ENCODE measurements at places on chromosomes 16 and 17. TPM values are rescaled to one million over a fixed set of nuclear protein-coding genes. Genes with fewer than 3 reads are reported as not detected.

MSLN gene
- total RNA-seq = not detected

CD300LB gene
- total RNA-seq = not detected

ACBD4 gene
- 5.4 TPM for total RNA-seq

DPEP3 gene
- total RNA-seq = not detected

NOTUM gene
- total RNA-seq = 5.9 TPM

TRIM47 gene
- 1.9 TPM for total RNA-seq

GFAP gene
- not detected for total RNA-seq

CCDC40 gene
- total RNA-seq = 23.8 TPM

SEPTIN1 gene
- 2.9 TPM for total RNA-seq

CLEC19A gene
- total RNA-seq = not detected

IGFALS gene
- 0.14 TPM for total RNA-seq

RHBDL3 gene
- 18.7 TPM for total RNA-seq

GINS2 gene
- total RNA-seq = 82.2 TPM

ASPA gene
- total RNA-seq = not detected

Measured in neural crest cell (in vitro differentiated cells).